T-helper 17 cell (primary cell): ENCODE measurements at places on chromosomes 2 and 18. TPM values are rescaled to one million over a fixed set of nuclear protein-coding genes. Genes with fewer than 3 reads are reported as not detected.

The L3MBTL4 gene
- total RNA-seq = 0.80 TPM

The POTEE gene
- total RNA-seq = 0.34 TPM

- H3K27me3 ChIP-seq = peaks cover 5% of the 10 kb centered on the region
- H3K27ac ChIP-seq = no peak overlapping the region
- no peaks in the 10 kb centered on the region for H3K36me3 ChIP-seq
Measured at GRCh38 chr2:37526856-37527255, 144.6 kb downstream of the CDC42EP3 start.

DNA sequence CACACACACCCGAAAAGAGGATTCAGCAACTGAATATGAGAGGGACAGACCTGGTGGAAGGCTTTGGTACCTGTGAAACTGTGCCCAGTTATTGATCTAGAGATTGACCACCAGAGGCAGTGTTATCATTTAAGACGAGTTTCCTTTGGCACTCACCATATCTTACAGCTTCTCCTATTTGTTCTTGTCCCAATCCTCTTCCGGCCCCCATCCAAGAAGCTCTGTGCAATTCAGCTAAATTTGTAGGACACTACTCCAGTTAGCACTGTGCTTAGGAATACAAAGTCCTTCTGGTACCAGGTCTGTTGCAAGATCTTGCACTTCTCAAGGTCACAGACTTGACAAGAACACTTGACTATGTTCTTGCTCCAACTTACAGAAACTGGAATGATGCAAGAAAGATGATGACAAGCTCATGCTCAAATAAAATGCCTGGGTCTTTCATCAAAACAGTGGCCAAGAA, 177.7 kb downstream of the TMEM247 start:
- no peak overlapping the region for H3K27ac ChIP-seq
- H3K4me1 ChIP-seq = peaks cover 4% of the 10 kb centered on the region
- peaks cover 2% of the 10 kb centered on the region for H3K36me3 ChIP-seq
- no peak for DNase-seq
- H3K4me3 ChIP-seq = no peak overlapping the region
- peaks cover 36% of the 10 kb centered on the region for H3K27me3 ChIP-seq

DNA sequence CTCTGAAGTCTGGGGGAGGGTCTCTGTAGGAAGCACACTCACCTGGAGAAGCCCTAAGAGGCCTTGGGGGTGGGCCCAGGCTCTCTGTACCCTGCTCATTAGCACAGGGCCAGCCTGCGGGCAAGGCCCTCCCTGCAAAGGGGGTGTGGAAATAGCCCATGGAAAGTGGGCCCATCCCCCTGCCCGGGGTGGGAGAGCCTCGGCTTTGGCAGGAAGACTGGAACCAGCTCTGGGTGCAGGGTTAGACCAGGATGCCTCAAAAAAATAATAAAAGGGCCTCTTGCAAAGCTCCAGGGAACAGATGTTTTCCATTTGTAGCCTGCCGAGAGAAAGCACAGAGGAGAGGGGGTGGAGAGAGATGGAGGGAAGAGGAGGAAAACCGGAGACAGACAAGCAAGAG, 98.7 kb downstream of the STPG4 start:
- no peaks in the 10 kb centered on the region for H3K27me3 ChIP-seq
- H3K4me1 ChIP-seq = peaks cover 20% of the 10 kb centered on the region
- no peak overlapping the region for H3K4me3 ChIP-seq
- DNase-seq = no peak

GRCh38 chr2:25000503-25001324, 29.0 kb upstream of the DNAJC27 start:
- no peaks in the 10 kb centered on the region for H3K4me1 ChIP-seq
- H3K36me3 ChIP-seq = peaks cover 10% of the 10 kb centered on the region
- peaks cover 27% of the 10 kb centered on the region for H3K27me3 ChIP-seq
